NCI-H526 treated with DMSO at 0.1 percent for 48 hours (cell line): ENCODE measurements at places on chromosomes 16 and 17.
A peak's percentile ranks its signal among the peaks of the same experiment; 100 is the strongest.

GRCh38 chr16:78629173-78629572 is 529.7 kb downstream of the WWOX start:
- no peak for DNase-seq

- DNase-seq: no peak
These were observed 11.3 kb downstream of the CDK3 start for GRCh38 chr17:76011951-76012350.

DNA sequence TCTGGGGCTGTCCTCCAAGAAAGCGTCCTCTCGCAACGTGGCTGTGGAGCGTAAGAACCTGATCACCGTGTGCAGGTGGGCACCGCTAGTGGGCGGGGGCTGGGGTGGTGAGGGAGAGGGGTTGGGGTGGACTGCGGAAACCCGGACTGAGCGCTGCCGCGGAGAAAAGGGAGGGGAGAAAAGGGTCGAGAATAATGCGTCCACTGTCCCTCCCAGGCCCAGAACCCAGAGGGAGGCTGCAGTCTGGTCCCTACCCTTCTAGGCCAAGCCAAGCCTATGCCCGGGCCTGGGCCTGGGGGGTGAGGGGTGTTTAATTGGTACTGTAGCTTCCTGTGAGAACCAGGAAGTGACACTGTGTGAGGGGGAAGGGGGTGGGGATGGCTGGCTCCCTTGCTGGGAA is 464 bp downstream of the RUNDC3A start:
- no peak for DNase-seq

- no peak for DNase-seq
These were observed 12.4 kb upstream of the ODF4 start for GRCh38 chr17:8327303-8327649.

DNA sequence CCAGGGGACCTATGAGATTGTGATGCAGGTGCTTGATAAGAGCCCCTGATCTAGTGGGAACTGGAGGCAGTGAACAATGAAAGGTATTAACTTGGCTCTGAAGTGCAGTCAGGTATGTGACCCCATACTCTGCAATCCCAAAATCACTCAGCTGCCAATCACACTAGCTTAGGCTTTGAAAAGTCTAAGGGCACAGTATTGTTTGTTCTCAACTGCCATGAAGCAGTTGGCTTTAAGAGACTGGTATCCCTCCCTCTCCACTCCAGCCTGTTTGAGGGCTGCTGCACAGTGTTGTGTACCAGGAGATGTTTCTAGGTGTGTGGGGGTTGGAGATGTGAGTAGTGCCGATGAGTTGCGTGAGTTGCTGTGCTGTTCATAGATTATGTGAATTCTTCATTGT is 2.4 kb downstream of the YPEL2 start:
- DNase-seq: peak; percentile 21

- DNase-seq: no peak
These were observed 15.0 kb upstream of the C17orf58 start for GRCh38 chr17:68011199-68011665.

GRCh38 chr16:65062736-65063583 is 58.9 kb downstream of the CDH11 start:
- DNase-seq: no peak

- peak; percentile 62 for DNase-seq
These were observed at the start of gene RANGRF for GRCh38 chr17:8288336-8289102. TSS of gene RANGRF (plus strand) at chr17:8288670. CDS start at chr17:8288789, 119 bp downstream.

DNA sequence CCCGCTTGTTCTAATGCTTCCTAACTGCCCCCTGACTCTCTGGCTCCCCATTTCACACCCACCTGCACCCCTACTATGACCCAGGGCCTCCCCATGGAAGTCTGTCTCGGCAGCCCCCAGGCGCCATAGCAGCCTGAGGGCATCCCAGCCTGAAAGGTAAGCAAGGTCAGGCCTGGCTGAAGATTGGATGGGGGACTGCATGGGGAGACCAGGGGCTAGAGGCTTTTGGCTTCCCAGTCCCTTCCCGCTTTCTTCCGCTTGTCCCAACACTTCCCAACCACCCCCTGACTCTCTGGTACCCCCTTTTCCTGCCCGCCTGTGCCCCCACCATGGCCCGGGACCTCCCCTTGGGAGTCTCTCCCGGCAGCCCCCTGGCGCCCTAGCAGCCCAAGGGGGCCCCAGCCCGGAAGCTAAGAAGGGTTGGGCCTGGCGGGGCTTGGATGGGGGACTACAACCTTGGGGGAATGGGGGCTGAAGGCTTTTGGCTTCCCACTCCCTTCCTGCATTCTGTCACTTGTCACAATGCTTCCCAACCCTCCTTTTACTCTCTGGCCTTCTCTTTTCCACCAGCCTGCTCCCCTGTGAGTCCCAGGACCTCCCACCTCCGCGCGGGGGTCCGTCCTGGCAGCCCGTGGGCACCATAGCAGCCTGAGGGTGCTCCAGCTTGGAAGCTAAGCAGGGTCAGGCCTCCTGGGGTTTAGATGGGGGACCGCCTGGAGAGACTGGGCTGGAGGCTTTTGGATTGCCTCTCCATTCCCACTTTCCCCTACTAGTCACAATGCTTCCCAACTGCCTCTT is 2288.4 kb downstream of the TP53TG3F start:
- DNase-seq: no peak

GRCh38 chr17:49581648-49581998 is 6.0 kb downstream of the NXPH3 start:
- DNase-seq: no peak

DNA sequence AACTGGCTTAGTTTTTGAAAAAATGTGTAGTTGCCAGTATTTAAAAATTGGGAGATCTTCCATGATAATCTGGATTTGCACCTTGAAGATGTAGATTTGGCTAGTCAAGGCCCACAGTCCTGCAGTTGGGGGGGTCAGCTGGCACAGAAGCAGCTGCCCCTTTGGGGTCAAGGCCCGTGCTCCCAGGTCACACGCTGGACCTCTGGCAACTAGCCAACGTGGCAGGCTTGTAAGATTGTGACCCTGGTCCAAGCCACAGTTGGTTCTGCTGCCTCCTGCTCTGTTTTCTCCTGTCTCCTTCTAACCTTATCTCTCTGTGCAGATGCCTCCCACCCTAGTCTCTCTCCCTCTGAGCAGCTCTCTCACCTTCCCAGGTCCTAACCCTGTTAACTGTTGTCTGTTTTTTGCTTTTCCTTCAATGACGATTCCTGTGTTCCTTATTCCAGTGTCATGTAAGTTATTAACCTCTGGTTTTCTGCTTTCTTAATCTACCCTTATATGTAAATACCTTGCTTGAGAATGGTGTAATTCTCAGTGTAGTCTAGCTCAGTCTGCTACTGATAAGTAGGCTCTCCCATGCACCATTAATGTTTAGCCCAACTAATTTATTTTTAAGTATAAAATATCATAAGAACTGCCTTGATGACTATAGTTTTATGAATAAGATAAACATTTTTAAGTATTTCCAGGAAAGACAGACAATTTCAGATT is 27.9 kb downstream of the CLEC16A start:
- no peak for DNase-seq

DNA sequence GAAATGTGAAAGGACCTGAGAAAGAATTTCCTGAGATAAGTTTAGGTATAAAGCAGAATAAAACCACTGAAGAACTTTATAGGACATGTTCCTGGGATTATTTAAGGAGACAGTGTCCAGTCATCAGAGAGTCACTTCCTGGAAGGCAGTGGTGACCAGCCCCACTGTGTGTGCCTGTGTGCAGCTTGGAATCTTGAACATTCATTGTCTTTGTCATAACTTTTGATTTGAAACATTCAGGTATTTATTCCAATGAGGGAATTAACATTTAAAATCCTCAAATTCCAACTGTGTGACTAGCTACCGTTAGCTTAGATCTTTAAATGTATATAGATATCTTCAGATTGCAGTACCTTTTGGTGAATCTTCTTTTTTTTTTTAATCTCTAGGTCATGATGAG is 61.7 kb upstream of the MRC2 start:
- no peak for DNase-seq

GRCh38 chr16:8107296-8107695 is 483.0 kb downstream of the TMEM114 start:
- no peak for DNase-seq

GRCh38 chr16:13529193-13529982 is 390.6 kb upstream of the ERCC4 start:
- DNase-seq: no peak

DNA sequence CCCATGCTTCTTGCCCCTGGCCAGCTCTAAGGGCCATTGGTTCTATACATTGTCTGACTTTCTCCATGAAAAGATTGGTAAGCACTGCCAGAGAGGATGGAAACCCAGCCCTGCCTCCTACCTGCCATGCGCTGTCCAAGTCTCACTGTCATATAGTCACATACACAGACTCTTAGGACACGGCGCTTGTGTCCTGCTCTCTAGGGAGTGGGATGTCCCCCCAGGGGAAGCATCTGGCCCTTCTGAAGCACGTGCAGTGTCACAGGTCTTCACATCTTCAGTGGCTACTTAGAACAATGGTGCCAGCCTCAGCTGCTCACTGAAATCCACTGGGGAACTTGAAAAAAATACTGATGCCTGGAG is 38.7 kb downstream of the MYO18A start:
- no peak for DNase-seq

DNA sequence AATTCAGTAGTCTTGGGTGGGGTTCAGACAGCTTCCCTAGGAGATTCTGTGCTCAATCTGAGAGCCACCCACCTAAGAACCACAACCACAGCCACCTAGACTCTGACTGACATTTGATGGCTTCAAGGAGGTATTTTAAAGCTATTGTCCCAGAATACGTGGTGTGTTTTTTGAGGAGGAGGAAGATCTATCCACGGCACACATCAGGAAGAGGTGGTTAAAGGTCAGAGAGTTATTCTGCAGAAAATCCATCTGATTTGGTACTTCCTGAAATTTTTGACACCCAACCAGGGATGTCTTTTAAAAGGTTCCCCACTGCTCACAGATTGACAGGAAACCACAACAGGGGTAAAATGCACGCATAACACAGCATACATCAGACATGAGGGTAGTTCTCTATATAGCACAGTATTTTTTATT is 25.1 kb downstream of the SMARCE1 start:
- DNase-seq: no peak

DNA sequence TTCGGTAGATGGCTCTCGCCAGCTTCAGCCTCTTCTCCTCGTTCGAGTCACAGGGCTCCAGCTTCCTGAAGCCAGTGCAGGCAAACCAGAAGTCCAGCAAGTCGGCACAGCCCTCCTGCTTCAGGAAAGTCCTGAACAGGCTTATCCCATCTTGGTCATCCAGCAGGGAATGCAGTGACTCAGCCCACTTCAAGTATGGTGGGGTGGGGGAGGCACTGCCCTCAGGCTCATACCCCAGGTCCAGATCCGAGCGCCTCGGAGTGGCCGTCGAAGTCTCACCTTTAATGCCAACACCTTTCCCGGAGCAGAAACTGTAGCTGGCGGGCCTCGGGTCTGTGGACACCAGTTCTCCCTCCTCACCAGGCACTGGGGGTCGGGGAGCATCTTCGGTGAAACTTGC is 5.9 kb downstream of the AXIN1 start:
- DNase-seq: no peak

DNA sequence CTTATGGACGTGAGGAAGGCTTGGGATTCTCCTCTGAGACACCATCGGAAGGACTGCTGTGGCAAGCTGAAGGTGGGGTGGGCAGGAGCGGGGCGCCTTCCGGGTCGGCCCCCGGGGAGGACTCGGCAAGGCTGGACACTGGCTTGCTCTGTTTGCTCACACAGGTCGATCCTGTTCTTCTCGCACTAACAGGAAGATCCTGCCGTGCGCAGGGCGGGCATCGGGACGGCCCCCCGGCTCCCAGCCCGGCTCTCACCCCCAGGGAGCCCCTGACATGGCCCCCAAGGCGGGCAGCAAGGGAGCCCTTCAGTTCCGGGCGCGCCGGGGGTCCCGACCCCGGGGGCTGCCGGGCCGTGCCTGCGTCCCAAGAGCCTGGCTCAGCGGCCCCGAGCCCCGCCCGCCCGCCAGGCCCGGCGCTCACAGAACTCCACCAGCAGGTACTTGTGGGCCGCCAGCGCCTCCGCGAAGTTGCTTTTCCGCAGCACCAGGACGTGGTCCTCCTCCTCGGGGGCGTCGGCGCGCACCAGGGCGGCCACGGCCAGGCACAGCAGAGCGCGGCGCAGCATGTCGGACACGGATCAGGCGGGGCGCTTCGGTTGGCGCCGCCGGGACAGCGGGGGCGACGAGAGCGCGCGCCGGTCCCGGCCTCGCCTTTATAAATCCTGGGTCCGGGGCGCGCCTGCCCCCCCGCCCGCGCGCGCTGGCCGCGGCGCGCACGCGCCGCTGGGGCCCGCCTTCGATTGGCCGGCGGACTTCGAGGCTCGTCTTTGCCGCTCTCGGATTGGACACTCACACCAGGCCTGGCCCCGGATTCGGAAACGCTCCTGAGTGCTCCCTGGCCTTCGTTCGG is at the start of gene P4HB:
P4HB (minus strand) TSS at position 630 of the 850 bp plus-strand sequence; CDS start at position 566, 64 bp downstream.
- DNase-seq: no peak

DNA sequence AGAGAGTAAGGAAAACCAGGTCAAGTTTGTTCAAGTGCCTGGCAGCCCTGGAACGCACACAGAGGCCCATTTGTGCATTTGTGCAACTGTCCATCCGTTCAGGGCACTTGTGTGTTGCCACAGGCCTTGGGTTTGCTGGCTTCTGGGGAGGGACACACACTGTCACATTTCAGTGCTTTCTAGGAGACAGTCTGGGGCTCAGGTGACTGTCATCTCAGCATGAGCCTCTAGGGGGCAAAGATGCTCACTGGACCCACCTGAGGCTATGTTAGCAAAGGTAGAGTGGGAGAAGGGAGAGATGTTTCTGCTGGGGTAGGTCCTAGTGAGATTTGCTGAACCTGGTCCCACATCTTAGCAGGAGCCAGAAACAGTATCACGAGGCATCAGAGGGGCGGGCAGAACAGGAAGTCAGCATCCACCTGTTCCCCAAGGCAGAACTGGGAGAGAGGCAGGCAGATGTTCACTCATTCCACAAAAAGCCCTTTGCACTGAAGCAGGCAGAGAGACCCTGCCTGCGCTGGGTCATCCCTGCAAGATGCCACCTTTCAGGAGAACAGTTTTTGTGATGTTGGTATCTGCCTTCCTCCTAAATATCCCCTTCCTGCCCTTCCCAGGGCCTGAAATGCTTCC is 48.5 kb downstream of the RAI1 start:
- DNase-seq: peak; percentile 6

DNA sequence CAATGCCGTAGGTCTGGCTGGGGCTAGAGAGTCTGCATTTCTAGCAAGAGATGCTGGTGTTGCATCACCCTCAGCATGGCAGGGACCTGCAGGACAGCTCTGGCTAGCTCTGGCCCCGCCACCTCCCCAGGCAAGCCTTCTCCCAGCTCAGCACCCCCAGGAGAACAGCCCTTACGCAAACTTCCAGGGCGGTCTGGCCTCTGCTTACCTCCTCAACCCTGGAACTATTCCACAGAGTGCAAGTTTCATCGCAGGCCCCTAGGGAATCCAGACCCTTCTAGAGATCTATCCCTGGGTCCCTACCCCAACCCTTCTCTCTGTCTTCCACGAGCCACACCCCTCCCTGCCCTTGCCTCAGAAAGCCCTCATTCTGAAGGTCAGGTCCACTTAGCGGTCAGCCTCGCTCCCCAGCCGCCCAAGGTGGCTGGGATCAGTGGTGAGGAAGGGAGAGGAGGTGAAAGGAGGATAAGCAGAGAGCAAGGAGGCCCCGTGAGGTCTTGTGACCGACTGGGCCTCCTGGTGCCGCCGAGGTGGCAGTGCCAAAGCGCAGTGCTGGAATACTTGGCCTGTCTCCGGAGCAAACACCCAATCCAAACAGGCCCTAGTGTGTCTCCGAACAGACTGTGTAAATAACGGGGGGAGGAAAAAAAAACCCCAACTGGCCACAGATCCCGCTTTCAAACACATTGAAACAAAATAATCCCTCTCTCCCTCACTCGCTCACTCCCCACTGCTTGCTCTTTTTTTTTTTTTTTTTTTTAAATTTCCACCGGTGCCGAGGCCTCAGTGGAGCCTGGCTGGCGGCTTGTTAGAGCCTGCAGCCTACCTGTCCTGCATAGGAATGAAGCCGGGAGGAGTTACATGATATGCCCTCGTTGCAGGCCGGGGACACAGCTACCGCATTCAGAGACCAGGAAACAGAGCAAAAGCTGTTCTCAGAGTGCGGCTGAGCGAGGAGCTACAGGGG is 380.9 kb downstream of the SOX9 start:
- peak; percentile 74 for DNase-seq
